HT1080 (cell line): ENCODE measurements at places on chromosomes 5 and 9.

DNA sequence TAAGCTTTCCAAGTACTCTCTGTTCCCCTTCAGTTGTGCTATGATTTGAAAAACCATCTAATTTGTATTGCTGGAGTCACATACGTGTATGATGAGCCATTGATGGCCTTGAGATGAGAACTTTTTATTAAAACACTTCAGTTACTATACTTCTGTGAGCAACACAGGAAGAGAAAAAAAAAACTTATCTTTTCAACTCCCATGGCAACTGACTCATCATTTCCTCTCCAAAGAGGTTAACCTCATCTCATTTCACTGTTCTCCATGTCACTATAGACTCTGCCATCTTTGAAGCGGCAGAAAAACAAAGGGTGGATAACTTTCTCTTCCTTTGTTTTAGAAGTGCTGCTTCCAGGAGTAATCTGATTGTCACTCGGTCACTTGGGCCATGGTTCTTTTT lies 104.3 kb upstream of the PCSK1 start:
- DNase-seq, result peak; percentile 94

- peak; percentile 33 for DNase-seq
Observed at GRCh38 chr9:80954521-80954920, 734.8 kb downstream of the TLE1 start.

DNA sequence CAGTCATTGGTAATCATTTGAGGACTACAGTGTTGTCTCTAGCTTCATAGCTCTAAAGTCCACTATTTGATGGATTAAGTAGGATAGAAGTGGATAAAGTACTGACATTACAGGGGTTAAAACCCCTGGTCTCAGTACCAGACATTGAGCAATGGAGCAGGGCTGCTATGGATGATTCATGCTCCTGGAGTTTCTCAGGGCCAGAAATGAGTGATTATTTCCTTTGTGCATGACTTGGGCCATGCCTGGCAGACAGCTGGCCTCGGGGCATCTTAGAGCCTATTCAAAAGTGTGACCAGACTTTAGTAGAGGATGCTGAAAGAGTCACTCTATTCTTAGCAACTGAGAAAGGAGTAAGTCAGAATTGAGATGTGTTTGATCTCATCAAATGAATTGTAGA lies 350.7 kb upstream of the TLE4 start:
- peak; percentile 88 for DNase-seq

DNA sequence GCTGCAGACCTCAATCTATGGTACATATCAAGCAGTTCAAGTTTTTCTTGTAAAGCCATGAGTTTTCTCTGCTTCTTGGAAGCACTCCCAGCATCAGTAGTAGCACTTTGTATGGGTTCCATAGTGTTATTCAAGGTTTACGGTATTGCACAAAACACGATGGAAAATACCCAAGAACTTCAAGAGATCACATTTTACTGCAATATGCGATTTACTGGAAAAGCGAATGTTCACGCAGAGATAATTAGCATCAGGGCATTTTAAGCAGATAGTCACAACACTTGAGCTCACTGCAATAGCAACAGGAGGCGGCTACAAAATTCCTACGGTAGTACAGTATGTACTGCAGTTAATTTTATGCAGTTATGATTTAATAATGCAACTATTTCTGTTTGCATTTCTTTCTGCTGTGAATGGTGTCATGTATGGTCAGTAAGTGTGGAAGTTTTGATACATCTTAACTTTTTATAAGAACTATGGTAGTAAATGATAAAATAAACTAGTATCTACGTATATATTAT lies 200.8 kb downstream of the SMARCA2 start:
- no peak for DNase-seq

GRCh38 chr9:130746434-130747212 lies 53.0 kb downstream of the EXOSC2 start:
- DNase-seq, result no peak

- DNase-seq, result peak; percentile 75
Observed at GRCh38 chr5:61805101-61805500, 473.0 kb downstream of the ZSWIM6 start.

GRCh38 chr5:84298628-84299027 lies 86.1 kb downstream of the EDIL3 start:
- no peak for DNase-seq

DNA sequence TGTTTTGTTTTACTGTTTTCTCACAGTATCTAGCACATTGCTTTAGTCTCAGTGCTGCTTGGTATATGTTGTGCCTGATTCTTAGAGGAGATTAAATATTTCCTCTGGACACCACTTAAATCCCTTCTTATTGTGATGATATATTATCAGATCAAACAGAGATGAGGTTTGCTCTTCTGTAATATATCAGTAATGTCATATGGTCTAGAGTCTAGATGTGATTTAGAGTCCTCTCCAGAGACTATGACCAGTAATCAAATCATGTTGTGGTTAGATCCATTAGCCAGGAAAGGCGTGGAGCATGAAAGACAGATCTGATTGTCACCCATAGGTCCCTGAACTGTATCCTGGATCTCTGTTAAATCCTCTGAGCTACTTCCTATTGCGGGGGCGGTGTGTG lies 24.4 kb downstream of the CAMK4 start:
- DNase-seq, result no peak

- DNase-seq, result no peak
Observed at GRCh38 chr9:95175523-95175922, 142.0 kb downstream of the FANCC start.

DNA sequence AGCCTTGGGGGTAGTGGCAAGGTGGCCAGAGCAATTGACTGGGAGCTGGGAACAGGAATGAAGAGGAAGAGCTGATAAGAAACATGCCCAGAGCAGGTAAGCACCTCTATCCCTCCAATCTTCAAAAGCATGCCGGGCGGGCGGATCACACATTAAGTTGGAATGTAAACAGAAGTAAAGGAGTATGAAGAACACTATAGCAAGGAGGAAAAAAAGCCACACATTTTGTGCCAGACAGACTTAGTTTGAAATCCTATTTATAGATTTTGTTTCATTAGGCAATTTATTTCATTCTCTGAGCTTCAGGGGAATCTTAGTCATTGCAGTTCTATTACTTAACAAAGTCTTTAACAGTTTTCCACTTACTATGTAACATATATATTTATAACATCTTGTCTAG lies 173.9 kb upstream of the TNC start:
- DNase-seq, result no peak

GRCh38 chr9:130639866-130640555 lies 24.4 kb upstream of the PRDM12 start:
- DNase-seq, result no peak

DNA sequence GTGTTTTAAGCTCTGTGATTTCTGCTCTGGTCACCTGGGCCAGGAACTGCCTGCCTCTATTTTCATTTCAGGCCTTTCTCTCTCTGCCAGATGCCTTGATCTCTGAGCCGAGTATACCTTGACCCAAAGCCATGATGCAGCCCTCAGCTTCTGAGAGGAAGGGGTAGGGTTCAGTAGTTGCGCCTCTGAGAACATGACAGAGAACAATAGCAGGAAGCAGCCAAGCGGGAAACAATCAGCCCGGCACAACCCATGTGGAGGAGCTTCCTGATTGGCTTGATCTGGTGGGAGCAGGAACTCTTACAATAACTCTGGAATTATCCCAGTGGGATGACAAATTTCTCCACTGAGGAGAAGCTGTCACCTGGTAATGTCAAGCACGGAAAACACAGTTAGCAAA lies 127.4 kb downstream of the PALM2AKAP2 start:
- DNase-seq, result no peak

- no peak for DNase-seq
Observed at GRCh38 chr5:1059884-1060263, 51.3 kb downstream of the NKD2 start.

DNA sequence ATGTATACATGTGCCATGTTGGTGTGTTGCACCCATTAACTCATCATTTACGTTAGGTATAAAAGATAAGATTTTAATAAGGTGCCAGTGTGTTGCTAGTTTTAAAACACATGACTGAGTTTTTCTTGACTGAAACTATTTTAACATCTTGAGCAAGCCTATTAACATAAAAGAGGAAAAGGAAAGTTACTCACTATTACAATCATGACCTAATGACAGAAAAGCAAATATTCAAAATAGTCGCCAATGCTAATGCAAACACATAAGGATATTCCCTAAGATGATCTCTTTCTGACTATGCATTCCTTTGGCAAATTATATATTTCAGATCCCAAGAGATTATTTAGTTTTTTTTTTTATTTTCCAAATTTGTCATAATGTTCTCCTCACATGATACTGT lies 5.8 kb upstream of the OR13C2 start:
- no peak for DNase-seq

DNA sequence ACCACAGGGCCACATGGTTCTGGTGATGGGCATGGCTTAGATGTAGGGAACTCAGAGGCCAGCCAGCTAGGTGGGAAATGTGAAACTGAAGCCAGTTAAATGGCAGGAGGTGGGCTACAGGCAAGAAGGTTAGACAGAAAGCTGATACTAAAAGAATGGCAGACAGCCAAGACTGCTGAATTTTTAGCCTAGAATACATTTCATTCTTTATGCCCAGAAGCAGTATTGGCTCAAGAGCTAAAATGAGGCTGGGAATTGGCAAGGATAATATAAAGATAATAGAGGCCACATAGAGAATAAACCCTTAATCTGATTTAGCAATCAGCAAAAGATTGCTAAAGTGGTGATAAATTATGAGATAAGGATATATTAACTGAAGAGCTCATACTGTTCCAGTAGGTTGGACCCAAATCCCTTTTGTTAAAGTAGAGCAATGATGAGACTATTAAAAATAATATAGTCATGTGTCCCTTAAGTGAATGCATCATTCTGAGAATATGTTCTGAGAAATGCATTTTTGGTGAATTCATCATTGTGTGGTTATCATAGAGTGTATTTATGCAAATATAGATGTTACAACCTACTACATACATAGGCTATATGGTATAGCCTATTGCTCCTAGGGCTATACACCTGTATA lies 234.3 kb downstream of the CHSY3 start:
- DNase-seq, result no peak

DNA sequence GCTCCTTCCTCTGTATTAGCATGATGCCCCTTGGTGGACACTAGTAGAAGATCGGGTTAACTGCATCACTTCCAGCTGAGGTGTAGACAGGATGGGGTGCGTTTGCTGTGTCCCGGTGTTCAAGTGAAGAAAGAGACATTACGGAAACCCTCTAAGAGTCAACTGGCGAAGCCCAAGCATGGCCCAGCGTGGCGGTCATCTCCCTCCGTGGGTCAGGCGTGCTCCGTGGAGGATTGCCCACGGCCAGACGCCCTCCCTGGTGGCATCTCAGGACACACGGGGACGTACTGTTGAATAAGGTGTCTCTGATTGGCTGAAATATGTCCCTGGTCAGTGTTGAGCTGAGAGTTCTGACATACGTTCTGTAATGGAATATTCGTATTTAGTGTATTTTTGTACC lies 119.5 kb upstream of the CACNA1B start:
- no peak for DNase-seq

- DNase-seq, result no peak
Observed at GRCh38 chr5:128305341-128305740, 221.8 kb downstream of the SLC12A2 start.

- DNase-seq, result no peak
Observed at GRCh38 chr5:149496917-149497316, 54.3 kb downstream of the CSNK1A1 start.

GRCh38 chr9:138045541-138046490 lies 168.2 kb downstream of the CACNA1B start:
- no peak for DNase-seq

DNA sequence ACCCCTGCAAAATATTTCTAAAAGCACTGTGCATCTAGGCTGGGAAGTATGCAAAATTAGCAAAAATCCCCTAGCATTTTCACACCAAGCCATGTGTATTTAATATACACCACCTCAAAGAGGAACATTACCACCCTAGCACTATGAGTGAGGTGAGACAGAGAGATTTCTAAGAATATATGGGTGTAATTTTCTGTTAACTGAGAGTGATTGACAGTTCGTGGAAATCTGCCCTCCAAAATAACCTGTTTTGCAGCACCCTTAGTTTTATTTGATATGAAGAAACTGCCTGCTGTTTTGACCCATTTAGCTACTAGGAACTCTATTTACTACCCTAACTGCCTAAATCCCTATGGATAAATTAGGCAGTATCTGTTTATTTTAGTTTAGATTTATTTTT lies 64.2 kb upstream of the CDKN2B start:
- DNase-seq, result no peak

- no peak for DNase-seq
Observed at GRCh38 chr9:131036529-131037334, 27.8 kb downstream of the LAMC3 start.

GRCh38 chr9:119611565-119611964 lies 242.3 kb upstream of the BRINP1 start:
- DNase-seq, result no peak

- DNase-seq, result no peak
Observed at GRCh38 chr9:98880311-98881015, 63.2 kb upstream of the COL15A1 start.

DNA sequence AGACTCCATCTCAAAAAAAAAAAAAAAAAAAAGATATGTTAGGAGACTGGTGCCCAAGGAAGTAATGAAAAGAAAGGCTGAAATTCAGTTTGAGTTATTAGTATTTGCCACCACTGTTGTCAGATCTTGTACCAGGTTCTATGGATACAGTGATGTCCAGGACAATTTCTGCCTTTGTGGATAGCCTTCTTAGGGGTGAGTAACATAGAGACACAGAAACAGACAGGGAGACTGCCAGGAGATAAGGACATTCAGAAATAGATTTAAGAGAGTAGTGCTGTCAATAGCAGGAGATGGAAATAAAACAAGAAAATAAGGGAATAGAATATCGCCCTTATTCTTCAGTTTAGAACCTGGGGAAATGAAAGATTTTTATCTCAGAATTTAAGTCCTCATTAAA lies 6.3 kb upstream of the SPINK14 start:
- no peak for DNase-seq

DNA sequence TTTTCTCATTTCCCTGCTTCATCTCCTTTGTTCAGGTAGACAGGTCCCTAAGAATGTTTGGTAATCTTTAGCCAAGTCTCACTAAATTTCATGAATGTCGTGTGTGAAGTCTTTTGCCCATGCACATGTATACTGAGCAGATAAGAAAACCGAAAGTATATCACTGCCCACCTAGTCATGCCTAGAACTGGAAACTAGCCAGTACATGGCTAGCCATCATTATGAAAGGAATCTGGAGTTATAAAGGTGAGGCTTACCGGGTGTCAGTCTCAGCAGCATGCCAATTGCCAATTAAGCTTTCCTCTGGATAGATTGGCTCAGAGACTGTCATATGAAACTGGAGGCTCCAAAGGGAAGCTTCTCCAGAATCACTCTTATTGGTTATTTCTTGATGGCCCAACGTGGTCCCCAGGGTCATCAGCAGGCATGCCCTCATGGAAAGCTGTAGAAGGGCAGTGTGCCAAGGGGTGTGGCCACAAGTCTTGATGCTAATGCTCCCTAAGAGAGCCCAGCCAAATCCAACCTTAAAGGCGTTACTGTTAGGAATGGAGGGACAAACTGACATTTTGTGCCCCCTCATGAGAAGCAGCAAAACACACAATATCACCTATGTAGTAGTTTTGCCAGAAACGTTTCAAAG lies 307.3 kb upstream of the PIK3R1 start:
- DNase-seq, result no peak

GRCh38 chr5:73654171-73654811 lies 28.3 kb downstream of the ARHGEF28 start:
- DNase-seq, result peak; percentile 75

GRCh38 chr5:143583409-143583808 lies 179.9 kb upstream of the NR3C1 start:
- DNase-seq, result no peak
